Activated T-helper 17 cell treated with anti-CD3 and anti-CD28 coated beads, Interleukin-2, amount 50 U/mL, for 72 hours (primary cell): ENCODE measurements at places on chromosomes 13 and 19. TPM values are rescaled to one million over a fixed set of nuclear protein-coding genes. Genes with fewer than 3 reads are reported as not detected.

ZNF468 gene
- total RNA-seq: 14.2 TPM

S1PR5 gene
- total RNA-seq: not detected

SKA3 gene
- total RNA-seq: 29.5 TPM

CD70 gene
- total RNA-seq: 41.1 TPM

KIR3DL1 gene
- total RNA-seq: not detected

IFNL1 gene
- 0.42 TPM for total RNA-seq

GPR12 gene
- not detected for total RNA-seq
